Activated CD8-positive, alpha-beta memory T cell treated with anti-CD3 and anti-CD28 coated beads for 48 hours (primary cell): ENCODE measurements at places on chromosomes 6 and 20.

DNA sequence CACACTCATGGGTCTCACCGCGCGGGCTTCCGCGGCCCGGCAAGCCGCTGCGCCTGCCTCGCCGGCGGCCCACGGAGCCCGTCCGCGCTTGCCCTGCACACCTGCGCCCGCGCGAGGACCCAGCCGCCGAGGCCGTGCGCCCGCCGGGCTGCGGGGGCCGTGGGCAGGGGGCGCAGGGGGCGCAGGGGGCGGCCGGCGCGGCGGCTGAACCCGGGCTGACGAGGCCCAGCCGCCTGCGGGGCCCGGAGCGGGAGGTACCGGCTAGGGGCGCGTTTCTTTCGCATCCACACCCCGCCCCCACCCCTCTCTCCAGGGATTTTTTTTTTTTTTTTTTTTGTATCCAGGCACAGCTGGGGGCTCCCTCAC is 43.8 kb upstream of the OSTM1 start:
- no peak for DNase-seq

GRCh38 chr20:60630609-60631008 is 621.5 kb upstream of the CDH4 start:
- no peak for DNase-seq

DNA sequence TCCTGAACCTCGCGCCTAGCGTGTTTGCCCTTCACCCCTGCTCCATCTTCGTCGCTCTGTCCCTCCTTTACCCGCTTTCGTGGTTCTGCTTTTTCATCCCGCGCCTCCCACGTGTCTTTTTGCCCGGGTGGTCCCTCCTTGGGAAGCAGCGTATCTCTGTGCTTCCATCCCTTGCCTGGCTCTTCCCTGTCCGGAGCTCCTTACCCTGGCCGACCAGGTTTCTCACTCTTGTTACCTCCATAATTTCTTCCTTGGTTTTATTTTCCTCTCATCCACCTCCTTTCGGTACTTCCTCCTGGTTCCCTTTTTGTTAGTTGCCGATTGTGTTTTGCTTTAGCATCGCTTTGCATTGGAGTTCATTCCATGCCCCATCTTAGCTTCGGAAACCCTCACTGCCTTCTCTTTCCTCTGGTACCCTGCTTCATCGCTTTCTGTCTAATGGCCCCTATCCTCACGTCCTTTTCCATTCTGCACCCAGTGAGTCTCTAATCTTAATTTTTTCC is 735 bp downstream of the FAM135A start:
- DNase-seq = no peak

DNA sequence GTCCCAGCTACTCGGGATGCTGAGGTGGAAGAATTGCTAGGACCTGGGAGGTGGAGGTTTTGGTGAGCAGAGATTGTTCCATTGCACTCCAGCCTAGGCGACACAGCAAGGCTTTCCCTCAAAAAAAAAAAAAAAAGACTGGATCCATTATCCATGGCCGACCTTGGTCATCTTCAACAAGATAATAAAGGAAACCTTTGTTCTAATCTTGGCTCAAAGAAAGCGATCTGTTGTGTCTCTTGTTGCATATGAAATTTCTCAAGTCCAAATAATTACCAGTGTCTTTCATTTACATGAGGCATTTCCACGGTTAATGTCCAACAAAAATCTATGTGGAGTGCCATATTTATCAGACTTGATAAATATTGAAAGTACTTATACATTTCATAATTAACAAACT is 23.7 kb upstream of the KIF16B start:
- DNase-seq = no peak

- DNase-seq = no peak
Measured at GRCh38 chr6:33815854-33816253, 12.1 kb upstream of the MLN start.

DNA sequence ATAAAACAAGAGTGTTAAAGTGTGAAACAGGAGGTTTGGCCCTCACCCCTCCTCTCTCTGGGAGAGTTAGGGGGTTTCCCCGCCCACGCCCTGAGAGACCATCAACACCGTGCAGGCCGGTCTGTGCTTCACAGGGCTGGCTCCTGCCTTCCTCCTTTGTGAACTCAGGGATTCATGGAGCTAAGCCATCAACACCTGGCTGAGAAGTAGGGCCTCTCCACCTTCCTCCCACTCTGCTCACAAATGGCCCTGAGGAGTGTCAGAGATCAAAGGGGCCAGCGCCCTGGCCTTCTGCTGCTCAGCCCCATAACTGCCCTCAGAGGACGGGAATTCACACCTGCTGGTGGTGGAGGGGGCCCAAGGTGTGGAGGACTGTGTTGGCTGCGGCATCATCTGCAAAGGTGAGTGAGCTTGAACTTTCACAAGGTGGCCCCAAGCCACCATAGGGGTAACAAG is 88.6 kb downstream of the PSMB1 start:
- no peak for DNase-seq

GRCh38 chr6:170129691-170130171 is 161.1 kb downstream of the DLL1 start:
- DNase-seq = no peak
